ENCODE measurements at places on chromosomes 6 and 20. TPM values are rescaled to one million over a fixed set of nuclear protein-coding genes. Genes with fewer than 3 reads are reported as not detected.

- DNase-seq = no peak
Observed at GRCh38 chr20:2101057-2101864, at the start of gene STK35. Gene STK35 (plus strand): TSS chr20:2101827. CDS start chr20:2101882, 55 bp downstream.

- DNase-seq = no peak
Observed at GRCh38 chr6:7119272-7119801, 11.6 kb downstream of the RREB1 start.

Gene POPDC3
- 48.2 TPM for total RNA-seq

DNA sequence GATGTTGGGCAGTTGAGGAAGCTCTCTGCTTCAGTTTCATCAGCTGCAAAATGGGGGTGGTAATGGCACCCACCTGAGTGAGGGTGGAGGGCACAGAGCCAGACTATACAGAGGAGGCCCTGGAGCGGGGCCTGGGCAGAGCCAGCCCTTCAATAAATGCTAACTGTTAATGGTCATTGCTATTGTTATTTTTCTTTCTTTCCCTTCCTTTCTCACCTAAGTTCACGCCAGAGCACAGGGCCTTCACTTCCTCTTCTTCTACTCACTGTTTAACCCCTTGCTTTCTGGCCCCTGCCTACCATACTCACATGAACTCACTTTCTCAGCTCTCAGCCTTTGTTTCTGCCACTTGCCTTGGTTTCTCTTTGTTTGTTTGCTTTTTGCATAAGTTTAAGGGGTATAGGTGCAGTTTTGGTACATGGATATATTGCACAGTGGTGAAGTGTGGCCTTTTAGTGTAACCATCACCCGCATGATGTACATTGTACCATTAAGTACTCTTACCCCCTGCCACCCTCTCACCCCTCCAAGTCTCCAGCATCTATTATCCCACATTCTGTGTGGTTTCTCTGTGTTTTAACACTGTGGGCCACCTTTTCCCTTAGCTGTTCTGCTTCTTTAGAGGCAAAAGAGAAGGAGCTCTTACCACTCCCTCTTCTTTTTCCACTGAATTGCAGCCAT, 7.5 kb upstream of the RREB1 start:
- no peak for DNase-seq

DNA sequence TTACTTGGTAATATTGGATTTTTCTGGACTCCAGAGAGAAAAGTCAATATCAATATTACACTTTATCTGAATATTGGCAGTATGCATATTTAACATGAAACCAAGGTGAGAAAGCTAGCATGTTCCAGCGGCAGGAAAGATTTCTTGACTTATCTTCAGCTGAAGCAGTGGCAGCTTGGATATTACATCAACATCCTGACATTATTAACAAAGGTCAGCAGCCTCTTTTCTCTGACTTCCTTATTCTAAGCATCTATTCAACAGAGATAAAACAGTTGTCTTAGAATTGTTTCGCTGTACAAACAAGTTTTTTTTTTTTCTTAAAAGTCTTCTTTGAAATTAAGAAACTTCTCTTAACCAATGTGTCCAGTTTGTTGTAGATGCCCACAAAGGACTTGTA, 11.8 kb downstream of the DCBLD1 start:
- DNase-seq = no peak

Gene ABHD16B
- not detected for total RNA-seq

Gene MCHR2
- total RNA-seq = not detected

Gene SEL1L2
- not detected for total RNA-seq

Gene SIRPB1
- 0.35 TPM for total RNA-seq

DNA sequence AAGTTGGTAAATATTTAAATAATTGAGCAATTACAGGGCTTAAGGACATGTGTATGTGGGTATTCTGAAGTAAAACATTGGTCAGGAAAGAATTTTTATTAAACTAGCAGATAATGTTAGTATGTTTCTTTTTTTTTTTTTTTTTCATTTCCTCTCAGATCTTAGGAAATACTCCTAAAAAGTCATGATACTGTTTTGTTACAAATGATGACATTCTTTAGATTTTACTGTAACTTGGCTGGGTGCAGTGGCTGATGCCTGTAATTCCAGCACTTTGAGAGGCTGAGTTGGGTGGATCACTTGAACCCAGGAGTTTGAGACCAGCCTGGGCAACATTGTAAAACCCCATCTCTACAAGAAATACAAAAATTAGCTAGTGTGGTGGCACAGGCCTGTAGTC, 41.5 kb downstream of the CDC40 start:
- no peak for DNase-seq

DNA sequence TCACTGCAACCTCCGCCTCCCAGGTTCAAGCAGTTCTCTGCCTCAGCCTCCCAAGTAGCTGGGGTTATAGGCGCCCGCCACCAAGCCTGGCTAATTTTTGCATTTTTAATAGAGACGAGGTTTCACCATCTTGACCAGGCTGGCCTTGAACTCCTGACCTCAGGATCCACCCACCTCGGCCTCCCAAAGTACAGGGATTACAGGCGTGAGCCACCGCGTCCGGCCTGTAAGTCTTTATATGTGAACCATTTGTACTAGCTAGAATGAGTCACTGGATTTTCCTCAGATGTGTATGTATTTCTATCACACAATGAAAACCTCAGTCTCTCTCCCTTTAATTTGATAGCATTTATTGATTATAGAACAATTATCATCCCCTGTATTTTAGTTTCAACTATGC, 34.0 kb downstream of the ITCH start:
- DNase-seq = no peak

GRCh38 chr6:81735756-81736380, 16.6 kb downstream of the TENT5A start:
- no peak for DNase-seq

DNA sequence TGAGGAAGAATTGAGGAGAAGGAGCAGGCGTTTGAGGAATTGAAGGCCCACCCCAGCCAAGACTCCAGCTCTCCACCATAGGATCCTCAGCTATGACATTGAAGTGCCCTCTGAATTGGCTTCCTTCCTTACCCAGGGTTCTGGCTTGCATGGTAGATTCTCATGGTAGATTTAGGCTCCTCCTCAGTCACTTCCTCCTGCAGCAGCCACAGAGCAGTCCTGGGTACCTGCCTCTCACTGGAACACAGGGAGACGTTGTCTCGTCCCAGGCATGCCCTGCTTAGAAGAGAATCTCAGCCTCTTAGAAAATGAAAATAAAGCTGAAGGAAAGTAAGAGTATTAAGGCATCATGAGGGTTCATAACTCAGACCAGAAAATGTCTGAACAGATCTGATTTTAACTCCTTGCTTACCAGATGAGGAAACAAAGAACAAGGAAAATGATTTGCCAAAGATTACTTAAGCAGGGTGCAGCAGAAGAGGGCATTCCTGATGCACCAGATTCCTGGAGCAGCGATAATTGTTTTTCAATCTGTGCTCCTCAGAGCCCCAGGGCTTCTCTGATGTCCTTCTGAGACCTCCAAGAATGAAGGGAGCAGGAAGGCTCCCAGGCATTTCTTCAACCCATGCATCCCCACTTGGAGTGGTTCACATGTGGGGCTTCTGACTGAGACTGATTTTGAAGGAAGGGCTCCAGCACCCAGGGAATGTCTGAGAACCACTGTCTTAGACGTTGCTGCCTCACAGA, 219.8 kb downstream of the HIVEP2 start:
- no peak for DNase-seq

DNA sequence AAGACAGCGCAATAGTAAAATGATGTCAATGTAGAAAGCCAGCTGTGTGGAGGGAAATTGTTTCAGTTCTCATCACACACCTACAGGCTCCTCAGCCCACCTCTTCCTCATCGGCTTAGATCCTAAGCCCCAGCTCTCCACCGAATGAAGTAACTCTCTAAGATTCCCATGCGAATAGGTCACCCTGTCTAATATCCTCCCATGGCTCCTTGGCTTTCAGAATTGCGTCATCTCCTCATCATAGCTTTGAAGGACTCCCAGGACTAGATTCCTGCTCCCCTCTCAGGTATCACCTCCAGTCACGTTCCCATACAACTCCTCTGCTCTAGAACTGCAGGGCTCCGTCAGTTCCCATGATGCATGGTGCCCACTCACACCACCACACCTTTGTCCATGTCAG, 16.2 kb upstream of the SLC22A16 start:
- no peak for DNase-seq

Gene L3MBTL3
- total RNA-seq = 4.1 TPM

GRCh38 chr20:37108676-37109075, 12.9 kb upstream of the RBL1 start:
- DNase-seq = no peak

- no peak for DNase-seq
Observed at GRCh38 chr6:44917430-44917829, 410.7 kb upstream of the RUNX2 start.

- DNase-seq = no peak
Observed at GRCh38 chr6:163457637-163458561, 43.4 kb downstream of the QKI start.

Gene GABRR2
- 0.40 TPM for total RNA-seq

- DNase-seq = no peak
Observed at GRCh38 chr6:156060013-156060412, 604.4 kb upstream of the NOX3 start.

Gene COL11A2
- total RNA-seq = 1.6 TPM

GRCh38 chr6:159529934-159530333, 163.1 kb downstream of the SOD2 start:
- DNase-seq = peak; percentile 74

- no peak for DNase-seq
Observed at GRCh38 chr20:32441638-32442037, 83.5 kb downstream of the ASXL1 start.

DNA sequence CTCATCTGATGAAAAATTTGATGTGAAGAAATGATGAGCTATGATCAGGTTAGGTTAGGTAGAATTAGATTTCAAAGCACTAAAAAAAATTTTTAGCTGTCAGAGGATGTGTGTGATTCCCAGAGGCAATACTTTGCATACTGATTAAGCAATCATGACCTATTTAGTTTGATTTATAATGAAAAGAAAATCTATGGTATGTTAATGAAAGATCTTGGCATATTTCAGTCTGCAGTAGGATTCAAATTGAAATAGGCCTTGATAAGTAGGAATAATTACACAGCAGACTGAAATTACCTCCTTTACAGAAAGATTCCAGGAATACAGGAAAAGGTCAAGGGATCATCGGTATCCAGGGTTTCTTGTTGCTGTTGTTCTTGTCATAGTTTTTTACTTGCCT, 69.3 kb downstream of the HDDC2 start:
- DNase-seq = no peak

Gene PNPLA1
- total RNA-seq = not detected

GRCh38 chr20:2005359-2005758, 11.5 kb upstream of the PDYN start:
- no peak for DNase-seq

- DNase-seq = no peak
Observed at GRCh38 chr6:70415660-70416059, 2.4 kb downstream of the FAM135A start.

Gene MAPK13
- 1.7 TPM for total RNA-seq

GRCh38 chr20:3309226-3309625, 70.2 kb upstream of the SLC4A11 start:
- no peak for DNase-seq

DNA sequence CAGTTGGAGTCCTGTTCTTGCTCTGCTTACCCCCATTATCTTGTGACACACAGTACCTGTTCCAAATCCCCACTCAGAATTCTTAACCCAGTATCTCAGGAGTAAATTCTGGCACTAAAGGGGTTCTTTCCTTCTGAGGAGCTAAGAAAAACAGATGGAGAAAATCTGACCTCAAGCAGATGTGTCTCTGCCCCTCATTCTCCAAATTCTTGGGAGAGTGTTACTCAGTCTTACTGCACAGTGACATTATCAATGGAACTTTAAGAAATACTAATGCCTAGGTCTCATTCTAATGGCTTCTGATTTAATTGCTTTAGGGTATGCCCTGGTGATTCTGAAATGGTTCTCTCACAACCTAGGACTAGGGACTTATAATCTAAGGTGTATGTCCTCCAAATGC, 40.6 kb upstream of the PTPRK start:
- DNase-seq = no peak

Gene DDR1
- 96.2 TPM for total RNA-seq

DNA sequence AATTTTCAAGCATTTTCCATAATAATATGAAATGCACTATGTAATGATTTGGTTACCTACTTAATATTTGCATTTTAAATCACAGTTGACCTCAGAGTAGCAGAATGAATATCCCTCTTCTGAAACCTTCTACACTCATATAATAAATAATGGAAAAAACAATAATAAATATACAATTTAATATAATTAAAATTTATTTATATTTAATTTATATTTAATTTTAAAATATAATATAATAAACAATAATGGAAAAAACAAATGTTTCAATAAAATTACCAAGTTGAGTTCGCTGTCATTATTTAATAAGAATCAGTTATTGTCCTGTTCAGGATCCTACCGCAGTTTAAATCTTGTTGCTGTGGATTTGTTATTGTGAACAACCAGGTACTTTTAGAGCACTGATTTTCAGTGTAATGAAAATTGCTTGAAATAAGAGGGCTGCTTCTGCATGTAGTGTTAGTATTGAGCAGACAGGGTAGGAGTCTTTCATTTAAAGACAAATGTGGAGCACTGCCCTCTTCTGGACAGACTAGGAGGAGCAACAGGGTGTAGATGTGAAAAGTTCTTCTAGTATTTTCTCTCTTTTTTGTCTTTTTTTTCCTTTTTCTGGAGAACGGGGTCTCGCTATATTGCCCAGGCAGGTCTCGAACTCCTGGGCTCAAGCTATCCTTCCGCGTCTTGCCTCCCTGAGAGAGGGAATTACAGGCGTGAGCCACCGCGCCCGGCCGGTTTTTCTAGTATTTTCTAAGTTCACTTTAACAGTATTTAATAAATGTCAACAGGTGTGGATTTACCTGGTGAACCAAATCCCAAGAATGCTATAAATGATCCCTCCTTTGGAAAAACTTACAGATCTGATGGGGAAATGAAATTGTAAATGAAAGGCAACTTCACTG, 13.6 kb downstream of the TRAPPC3L start:
- DNase-seq = peak; percentile 72

DNA sequence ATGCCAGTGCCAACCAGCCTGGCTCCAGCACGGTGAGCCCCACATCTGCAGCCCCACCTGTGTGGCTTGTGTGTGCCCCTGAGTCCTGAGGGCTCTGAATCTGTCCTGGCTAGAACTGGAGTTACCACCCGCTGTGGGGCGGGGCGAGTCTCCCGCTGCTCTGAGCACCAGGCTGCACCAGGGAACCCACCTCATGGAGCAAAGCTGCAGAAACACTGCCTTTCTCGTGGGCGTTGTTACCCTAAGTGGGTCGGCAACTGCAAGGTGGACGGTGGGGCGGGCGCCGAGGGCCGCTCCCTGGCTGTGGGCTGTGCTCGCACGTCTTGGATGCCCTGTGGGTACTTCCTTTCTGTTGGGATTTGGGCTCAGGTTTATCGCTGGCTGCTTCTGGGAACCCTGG, 12.7 kb upstream of the ZBTB46 start:
- no peak for DNase-seq

DNA sequence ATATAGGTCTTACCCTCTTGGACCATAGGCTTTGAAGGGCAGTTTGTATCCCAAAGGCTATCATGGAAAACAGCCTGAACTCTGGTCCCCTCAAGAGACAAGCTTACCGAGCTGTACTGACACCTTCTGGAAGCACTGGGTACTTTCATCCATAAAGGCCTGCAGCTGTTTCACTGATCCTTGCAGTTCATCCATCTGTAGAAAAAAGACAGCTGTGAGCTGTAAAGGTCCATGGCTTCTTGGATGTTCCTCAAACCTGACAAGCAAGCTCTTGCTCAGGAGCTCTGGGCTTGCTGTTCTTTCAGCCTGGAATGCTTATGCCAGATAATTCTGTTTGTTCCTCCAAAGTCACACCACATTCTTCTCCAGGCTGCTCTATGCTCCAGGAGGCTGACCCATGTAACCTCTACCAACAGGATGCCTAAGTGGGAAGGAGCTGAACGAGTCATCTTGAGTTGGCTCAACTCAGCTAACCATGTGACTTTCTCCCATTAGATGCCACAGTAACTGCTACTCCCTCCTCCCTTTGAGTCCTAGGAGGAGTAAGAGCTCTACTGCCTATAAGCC, 8.8 kb upstream of the NDRG3 start:
- no peak for DNase-seq

All from right cardiac atrium (tissue), 5 donors.